Muscle of leg (tissue), 16 donors: ENCODE measurements at places on chromosomes 2 and 18.

DNA sequence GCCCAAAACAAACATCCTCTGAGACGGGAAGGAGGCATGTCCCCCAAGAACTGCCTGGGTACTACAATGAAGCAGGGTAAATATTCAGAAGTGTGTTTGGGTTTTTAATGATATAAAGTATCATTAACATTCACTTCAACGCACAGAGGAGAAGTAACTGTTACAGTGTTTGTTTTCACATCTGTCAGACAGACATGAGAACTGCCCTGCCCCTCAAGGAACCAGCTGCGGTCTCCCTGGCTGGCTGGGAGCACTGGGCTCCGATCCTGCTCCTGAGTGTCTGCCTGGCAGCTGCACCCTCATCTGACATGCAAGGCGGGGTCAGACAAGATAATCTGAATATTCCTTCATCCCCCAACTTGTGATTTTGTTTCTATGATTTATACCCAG, 75.6 kb downstream of the MBP start:
- H3K36me3 ChIP-seq, result no peaks in the 10 kb centered on the region
- H3K27me3 ChIP-seq, result no peaks in the 10 kb centered on the region
- H3K4me3 ChIP-seq, result no peak overlapping the region
- peaks cover 64% of the 10 kb centered on the region for H3K4me1 ChIP-seq
- peak; percentile 69 for DNase-seq

DNA sequence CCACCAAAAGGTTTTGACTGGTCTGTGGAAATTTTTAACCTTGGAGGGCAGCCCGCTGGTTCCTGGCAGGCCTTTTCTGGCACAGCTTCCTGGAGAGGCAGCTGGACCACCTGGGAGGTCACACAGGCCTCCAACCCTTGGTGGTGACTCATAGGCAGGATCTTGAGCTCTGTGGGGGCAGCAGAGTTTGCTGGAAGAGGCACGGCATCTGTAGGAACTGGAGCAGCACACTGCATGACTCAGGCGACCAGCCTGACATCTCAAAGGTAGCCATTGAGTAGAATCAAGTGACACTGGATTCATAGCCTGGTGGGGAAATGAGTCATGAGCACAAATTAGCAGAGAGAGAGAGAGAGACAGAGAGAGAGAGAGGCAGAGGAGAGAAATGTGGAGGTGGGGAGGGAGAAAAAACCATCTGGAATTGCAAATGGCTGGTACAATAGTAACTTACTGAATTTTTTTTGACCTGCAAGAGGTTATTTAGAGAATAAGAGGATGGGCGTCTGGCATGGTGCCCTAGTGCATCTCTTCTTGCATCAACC, 57.4 kb downstream of the TRPM8 start:
- no peaks in the 10 kb centered on the region for H3K27me3 ChIP-seq
- DNase-seq, result no peak
- H3K4me3 ChIP-seq, result no peak overlapping the region

DNA sequence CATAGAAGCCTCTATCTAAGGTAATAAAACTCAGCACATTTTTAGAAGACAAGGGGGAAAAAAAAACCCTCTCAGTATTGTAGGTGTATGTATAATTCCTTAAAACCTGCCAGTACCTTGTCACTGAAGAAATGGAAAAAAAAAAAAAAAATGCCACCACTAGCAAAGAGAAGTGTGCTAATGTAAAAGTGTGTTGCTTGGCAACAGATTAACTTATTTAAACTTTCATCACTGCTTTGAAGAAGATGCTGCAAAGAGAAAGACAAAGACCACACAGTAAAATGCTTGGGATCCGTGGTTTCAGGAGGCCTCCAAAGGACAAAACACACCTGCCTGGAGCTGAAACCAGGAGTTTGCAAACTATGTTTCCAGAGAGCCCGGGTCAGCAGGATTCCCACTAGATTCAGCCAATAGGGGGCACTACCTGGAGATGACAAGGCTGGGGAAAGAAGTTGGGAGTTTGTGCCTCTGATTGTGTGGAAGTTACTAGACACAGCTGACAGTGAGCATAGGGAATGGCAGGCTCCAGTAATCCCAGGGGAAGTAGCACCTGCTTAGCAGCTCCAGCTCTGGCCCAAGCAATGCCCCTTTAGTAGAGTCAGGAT, 169.1 kb upstream of the TRIB2 start:
- H3K27me3 ChIP-seq, result no peaks in the 10 kb centered on the region
- peaks cover 9% of the 10 kb centered on the region for H3K4me1 ChIP-seq
- DNase-seq, result no peak
- H3K36me3 ChIP-seq, result no peaks in the 10 kb centered on the region

DNA sequence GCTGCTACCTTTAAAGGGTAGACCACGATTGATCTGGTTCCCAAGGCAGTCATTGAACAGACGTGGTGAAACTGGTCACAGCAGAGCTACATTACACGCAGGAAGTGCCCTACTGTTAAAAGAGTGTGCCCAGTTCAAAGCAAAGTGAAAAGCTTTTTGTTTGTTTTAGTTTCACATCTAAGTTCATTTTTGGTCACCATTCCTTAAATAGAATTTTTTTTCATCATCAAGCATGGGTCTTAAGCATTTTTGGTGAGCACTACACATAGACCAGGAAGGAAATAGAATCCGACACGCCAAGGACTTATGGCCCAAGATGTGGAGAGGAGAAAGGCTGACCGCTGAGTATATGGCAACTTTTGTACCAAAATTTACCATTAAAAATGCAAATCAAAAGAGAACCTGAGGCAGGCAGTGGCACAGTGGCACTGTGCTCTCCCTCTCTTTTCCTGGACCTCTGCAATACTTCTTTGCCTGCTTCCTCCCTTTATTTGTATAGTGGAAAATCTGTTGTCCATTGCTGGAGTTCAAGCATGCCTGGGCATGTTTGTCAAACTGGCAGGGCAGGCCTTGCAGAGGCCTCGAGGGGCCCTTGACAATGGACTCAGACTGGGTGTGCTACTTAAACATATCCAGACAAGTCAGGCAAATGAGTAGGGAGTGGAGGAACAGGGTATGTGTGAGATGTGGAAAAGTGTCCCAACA, 42.6 kb upstream of the HNRNPA3 start:
- H3K36me3 ChIP-seq, result no peaks in the 10 kb centered on the region
- H3K27ac ChIP-seq, result peak overlapping the region; percentile 33
- H3K4me3 ChIP-seq, result no peak overlapping the region
- no peaks in the 10 kb centered on the region for H3K27me3 ChIP-seq
- peaks cover 14% of the 10 kb centered on the region for H3K4me1 ChIP-seq
- DNase-seq, result no peak

GRCh38 chr2:96247009-96247408, 18.8 kb downstream of the TMEM127 start:
- DNase-seq, result no peak
- no peak overlapping the region for H3K27ac ChIP-seq
- peaks cover 15% of the 10 kb centered on the region for H3K36me3 ChIP-seq

DNA sequence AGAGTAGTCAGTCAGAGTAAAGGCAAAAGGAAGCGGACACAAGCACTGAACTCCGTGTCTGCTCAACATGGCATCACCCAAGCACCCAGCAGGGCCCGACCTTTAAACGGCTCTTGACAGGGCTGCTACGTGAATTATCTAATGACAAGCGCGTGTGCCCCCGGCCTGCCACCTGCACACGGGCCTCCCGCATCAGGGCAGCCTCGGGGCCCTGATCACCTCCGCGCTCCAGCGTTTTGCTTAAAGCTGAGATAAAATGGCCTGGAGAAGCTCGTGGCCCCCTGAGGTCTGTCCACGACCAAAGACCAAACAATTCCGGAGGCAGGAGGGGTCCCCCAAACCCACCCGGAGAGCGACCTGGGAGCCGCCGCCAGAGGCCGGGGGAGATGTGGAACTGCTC, 376 bp downstream of the NDUFA10 start:
- H3K4me3 ChIP-seq, result peak overlapping the region; percentile 87
- H3K4me1 ChIP-seq, result peaks cover 2% of the 10 kb centered on the region
- H3K36me3 ChIP-seq, result peaks cover 15% of the 10 kb centered on the region
- DNase-seq, result peak; percentile 15
- no peaks in the 10 kb centered on the region for H3K27me3 ChIP-seq

- no peak overlapping the region for H3K4me3 ChIP-seq
- no peak for DNase-seq
- no peaks in the 10 kb centered on the region for H3K27me3 ChIP-seq
- H3K36me3 ChIP-seq, result no peaks in the 10 kb centered on the region
- H3K27ac ChIP-seq, result no peak overlapping the region
These were observed 90.1 kb upstream of the LGALSL start for GRCh38 chr2:64363848-64364247.

GRCh38 chr2:30276455-30276911, 45.1 kb downstream of the LBH start:
- no peak overlapping the region for H3K27ac ChIP-seq
- DNase-seq, result no peak
- no peaks in the 10 kb centered on the region for H3K36me3 ChIP-seq
- peaks cover 3% of the 10 kb centered on the region for H3K4me1 ChIP-seq
- H3K27me3 ChIP-seq, result peaks cover 2% of the 10 kb centered on the region
- no peak overlapping the region for H3K4me3 ChIP-seq

GRCh38 chr2:42562474-42563144, 5.8 kb upstream of the MTA3 start:
- H3K27ac ChIP-seq, result no peak overlapping the region
- H3K36me3 ChIP-seq, result no peaks in the 10 kb centered on the region
- DNase-seq, result no peak
- peaks cover under 1% of the 10 kb centered on the region for H3K4me1 ChIP-seq
- no peaks in the 10 kb centered on the region for H3K27me3 ChIP-seq
- H3K4me3 ChIP-seq, result no peak overlapping the region
